ENCODE measurements at places on chromosomes 5 and 9. TPM values are rescaled to one million over a fixed set of nuclear protein-coding genes. Genes with fewer than 3 reads are reported as not detected.

SPATA31E1 gene
- not detected for total RNA-seq

OTULINL gene
- 15.6 TPM for total RNA-seq

ENHO gene
- 23.5 TPM for total RNA-seq

SLC6A19 gene
- 0.09 TPM for total RNA-seq

GLDC gene
- total RNA-seq = 35.6 TPM

- DNase-seq = no peak
Measured at GRCh38 chr9:13351778-13352386, 72.4 kb upstream of the MPDZ start.

GRCh38 chr5:21792748-21793147 lies 1060.4 kb downstream of the CDH12 start:
- DNase-seq = no peak

GRCh38 chr9:37001459-37001858 lies 32.6 kb downstream of the PAX5 start:
- DNase-seq = no peak

GRCh38 chr5:74294231-74294705 lies 346.3 kb downstream of the ENC1 start:
- peak; percentile 60 for DNase-seq

DNA sequence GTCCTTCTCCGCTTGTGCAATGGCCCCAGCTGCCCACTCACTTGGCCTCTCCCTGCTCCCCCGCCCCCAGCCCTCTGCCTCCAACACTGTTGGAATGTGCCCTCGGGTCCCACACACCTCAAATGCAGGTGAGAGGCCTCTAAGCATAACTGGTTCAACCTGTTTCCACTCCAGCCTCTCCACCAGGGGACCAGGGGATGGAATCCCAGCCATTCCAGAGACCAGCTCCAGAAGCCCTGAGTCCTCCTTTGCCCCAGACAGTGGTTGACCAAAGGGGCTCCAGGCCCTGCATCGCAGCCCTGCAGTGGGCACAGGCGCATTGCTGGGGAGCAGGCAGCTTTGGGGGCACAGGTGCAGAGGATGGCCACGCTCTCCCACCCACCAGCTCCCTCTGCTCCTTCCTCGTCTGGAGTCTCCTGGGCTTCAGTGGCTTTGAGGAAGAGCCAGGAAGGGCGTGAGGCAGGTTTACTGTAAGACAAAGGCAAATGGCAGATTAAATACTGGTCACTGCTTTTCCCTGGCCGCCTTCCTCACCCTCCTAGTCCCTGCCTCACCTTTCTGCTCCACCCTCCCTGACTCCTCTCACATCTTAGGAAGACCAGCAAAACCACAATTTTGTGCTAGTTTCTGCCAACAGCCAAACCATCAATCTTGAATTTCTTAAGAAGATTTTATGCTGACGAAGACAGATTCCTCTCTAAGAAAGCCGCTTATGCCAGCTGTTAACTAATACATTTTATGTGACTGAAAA lies 29.1 kb upstream of the IRX2 start:
- DNase-seq = no peak

DNA sequence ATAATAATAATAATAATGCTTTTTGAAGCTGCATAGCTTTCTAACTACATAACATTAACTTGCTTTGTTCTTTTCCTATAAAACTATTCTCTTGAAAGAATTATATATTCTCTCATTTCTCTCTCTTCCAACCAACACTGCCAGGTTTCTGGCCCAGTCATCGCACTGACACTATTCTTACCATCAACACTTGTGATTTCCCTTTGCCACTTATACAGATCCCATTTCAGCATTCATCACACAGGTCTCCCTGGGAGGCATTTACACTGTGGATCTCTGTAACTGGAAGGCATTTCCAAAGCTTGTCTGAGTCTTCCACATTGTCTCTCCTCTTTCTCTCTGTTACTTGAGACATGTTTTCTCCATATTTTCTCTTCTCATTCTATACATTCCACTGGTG lies 777.8 kb upstream of the ACO1 start:
- DNase-seq = no peak

DNA sequence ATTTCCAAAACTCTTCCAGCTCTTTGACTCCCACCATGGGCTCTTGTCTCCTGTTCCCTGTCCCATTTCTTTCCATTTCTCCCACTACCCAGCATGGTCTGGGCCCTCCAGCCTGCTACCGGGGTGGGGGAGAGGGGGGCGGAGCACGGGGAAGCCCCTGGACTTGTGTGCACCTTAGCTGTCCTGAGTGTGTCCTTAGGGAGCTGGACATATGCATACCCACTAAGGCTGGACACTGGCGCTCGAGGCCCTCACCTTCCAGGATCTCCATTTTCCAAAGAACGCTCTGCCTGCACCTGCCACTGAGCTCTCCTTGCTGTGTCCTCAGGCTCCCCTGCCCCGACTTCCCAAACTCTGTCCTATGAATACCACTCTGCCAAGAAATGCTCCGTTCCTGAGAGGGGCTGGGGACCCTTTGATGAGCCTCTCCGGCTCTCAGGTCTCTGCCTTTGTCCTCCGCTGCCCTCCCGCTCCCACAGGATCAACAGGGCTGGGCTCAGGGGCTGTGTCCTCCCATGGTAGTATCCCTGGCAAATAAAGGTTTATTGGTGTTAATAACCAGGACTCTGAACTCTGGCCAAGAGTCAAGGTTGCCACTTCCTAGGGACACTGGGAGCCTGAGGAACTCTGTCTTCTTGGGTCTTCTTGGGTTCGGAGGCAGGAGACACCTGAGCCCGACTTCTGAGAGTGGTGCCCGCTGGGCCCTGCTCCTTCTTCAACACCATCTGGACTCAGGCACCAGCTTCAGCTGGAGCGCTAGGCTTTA lies 831 bp upstream of the SHROOM1 start:
- DNase-seq = no peak

GRCh38 chr9:71647094-71647591 lies 121.2 kb downstream of the CEMIP2 start:
- peak; percentile 81 for DNase-seq

GRCh38 chr9:79687131-79687447 lies 115.3 kb downstream of the TLE4 start:
- DNase-seq = no peak

- no peak for DNase-seq
Measured at GRCh38 chr5:173329491-173330337, 1.5 kb upstream of the STC2 start.

- no peak for DNase-seq
Measured at GRCh38 chr5:154709368-154710305, 45.5 kb upstream of the LARP1 start.

DNA sequence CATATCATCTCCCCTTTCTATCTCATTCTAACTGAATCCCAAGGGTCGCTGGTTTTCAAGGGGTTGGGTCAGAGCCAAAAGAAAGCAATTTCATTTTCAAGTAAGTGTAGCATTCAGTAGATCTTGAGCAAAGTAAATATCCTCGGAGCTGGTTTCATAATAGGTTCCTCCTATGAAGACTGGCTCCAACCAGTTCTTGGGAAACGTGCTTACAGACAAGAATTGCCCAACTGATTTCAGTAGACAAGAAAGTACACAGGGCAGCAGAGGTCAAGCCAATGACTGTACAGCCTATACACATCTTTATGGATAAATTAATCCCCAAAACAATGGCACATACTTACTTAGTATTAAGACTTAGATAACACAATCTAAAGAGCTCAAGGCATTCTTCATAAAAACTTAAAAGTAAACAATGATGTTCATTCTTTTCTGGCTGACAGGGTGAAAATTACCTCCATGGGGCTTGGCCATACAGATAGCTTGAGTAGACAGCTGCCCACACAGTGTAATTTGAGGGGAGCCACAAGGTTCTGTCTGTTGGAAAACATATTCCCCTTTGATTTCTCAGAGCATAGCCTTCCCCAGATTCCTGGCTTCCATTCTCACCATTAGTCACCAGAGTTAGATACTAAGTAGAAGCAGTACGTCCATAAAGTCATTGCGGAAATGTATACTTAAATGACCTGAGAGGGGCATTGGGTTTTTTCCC lies 163.9 kb downstream of the ARRDC3 start:
- no peak for DNase-seq

DNA sequence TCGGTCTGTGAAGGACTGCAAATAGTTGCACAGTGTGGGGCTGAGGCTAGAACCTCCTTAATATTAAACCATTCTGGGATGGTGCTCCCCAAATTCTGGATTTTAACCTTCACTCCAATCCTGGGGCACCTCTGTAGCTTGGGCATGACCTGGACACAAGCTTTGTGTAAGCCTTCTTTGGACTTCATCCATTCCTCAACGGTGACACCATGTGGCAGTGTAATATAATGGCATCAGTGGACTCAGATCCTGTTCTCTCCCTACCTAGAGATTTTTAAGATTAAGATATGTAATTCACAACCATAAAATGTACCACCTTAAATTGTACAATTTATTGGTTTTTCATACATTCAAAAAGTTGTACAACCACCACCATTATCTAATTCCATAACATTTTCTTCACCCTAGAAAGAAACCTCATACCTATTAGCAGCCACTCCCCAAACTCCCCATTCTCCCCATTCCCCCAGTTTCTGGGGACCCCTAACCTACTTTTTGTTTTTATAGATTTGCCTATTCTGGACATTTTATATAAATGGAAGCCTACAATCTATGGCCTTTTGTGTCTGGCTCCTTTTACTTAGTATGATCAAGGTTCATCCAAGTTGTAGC lies 4.8 kb upstream of the PLGRKT start:
- DNase-seq = no peak

- DNase-seq = no peak
Measured at GRCh38 chr9:90801973-90802322, 329 bp downstream of the SYK start.

- no peak for DNase-seq
Measured at GRCh38 chr9:21931428-21931827, 62.8 kb downstream of the CDKN2A start.

DNA sequence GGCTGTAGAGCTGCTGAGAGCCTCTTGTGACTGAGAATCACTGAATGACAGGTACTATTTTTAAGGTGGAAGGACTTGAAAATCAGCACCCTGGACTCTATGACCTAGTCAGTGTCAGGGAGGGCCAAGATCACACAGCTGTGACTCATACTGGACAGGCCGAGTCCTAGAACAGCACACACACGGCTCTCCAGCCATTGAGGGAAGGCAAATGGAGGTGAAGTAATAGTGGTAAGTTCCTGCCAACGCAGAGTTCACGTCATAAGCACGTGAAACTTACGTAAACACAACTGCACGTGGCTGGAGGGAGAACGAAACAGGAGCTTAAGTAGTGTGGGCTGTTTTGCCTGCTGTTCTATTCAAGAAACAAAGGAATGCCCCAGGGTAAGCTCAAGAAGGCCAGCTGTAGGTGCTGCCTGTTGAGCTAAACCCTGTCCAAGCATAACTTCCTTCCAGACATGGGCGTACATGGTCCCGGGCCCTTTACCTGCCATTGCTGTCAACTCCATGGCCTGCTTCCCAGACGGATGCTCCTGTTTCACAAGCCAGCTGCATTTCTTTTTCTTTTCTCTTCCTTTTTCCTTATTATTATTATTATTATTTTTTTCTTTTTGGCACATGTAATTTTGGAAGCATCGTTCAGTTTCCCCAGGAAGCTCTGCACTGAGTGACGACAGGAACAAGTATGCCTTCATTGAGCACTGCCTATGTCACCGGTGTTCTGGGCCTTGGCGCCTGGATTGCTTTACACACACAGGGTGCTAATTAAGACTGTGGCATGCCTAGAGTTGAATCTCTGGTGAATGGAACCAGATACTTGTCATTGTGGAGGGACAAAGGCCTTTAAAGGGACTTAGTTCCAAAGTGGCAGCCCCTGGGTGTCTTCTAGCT lies 10.2 kb upstream of the LCP2 start:
- DNase-seq = peak; percentile 79

GRCh38 chr5:36841677-36842076 lies 34.9 kb upstream of the NIPBL start:
- DNase-seq = no peak

Data from sciatic nerve (tissue), 2 donors.